ENCODE measurements at places on chromosomes 11 and 22.
A peak's percentile ranks its signal among the peaks of the same experiment; 100 is the strongest.

DNA sequence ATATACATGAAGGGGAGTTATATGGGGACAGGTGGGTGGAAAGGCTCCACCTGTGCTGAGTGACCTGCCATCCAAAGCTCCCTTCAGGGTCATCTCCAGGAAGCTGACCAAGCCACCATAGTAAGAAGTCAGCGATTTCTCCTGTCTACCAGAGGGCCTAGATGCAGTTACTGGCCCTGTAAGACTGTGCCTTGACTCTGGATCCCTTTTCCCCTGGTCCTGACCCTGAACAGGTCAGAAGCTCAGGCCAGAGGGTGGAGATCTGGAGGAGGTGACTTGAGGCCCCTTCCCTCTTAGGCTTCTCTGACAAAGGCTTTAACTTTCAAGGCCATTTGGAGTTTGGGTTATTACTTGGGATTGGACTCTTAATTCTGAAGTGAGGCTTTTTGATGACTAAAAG, 69.7 kb downstream of the GDPD4 start:
- no peak for DNase-seq

DNA sequence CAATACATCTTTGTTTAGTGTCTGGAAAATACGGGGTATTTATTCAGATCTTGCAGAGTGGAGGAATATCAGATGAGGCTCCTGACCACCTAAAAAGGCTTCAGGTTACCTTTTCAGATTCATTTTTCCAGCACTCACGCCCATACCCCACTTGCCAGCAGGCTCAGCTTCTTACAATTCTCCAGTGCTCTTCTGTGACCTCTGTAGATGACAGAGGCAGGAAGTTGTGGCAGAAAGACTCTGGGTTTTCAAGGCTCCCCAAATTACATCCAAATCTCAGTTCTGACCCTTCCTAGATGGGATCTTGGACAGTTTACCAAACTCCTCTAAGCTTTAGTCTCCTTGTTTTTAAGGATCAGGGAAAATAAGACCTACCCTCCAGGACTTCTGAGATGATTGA, 61.1 kb downstream of the SYTL2 start:
- DNase-seq = no peak

DNA sequence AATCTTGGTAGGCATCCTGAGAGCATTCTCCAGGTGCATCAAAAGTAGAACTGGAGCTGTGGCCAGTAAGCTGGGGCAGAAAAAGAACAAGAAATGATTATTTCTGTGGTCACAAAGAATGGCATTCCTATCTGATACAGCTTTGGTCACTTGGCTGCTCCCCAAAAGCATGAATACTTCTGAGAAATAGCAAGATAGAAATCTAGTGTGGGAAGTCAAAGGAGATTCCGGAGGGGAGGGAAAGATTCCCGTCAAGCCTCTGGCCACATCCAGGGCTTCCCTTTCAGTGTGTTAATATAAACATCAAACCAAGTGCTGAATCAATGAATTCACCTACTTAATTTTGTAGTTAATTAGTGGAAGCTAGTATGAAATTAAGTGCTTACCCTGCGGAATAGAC, 1185.4 kb downstream of the LRRC4C start:
- no peak for DNase-seq

DNA sequence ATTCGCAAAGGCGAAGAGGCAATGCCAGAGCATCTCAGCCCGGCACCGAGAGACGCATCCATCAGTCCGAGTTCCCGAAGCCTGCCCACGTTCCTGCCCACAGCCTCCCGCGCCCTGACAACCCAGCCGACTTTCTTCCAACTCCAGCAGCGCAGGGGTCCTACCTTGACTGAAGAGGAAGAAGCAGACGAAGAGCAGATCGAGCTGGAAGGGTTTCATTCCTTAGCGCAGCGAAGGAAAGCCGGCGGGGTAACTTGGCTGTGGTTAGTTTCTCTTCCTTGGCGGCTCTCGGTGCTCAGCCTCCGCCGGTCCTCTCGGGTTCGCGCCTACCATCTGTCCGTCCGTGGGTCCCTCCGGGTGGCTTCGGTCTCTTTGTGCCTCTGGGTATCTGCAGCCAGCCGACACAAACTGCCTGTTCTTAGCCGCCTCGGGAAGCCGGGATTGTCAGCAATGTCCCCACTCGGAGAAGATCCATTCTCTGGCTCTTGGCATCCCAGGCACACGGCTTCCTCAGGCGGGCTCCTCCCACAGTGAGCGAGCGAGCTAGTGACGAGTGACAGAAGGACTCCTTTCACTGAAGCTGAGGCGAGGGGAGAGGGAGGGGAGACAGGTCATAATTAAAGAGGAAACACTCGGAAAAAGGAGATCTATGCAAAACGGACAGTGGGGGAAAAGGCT, at the start of gene KIRREL3:
Gene KIRREL3, minus strand, starts transcription at position 480 of the 678 bp plus-strand sequence.
- no peak for DNase-seq

DNA sequence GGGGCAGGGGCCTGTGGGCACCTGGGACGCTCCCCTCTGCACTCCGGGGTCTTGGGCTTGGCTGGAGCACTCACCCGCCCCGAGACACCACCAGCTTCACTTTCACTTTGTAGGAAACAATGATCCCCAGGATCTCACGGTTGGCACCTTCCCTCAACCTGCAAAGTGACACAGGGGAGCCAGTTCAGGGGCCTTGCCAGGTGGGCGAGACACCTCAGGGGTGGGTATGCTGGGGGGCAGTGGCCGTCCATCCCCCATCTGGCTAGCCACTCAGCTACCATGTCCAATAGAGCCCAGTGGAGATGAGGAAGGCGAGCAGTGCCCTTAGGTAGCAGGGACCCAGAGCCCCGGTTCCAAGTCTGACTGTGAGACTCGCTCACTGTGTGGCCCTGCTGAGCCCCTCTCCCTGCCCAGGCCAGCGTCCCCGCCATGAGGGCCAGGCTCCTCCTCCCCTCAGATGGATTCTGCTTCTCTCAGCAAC, 32.3 kb downstream of the TPBGL start:
- DNase-seq = no peak

- DNase-seq = no peak
These were observed 651 bp downstream of the CTSF start for GRCh38 chr11:66567787-66568123.

GRCh38 chr11:93512949-93513667, 30.1 kb downstream of the SMCO4 start:
- no peak for DNase-seq

GRCh38 chr11:3030289-3031070, 26.7 kb downstream of the CARS1 start:
- no peak for DNase-seq

DNA sequence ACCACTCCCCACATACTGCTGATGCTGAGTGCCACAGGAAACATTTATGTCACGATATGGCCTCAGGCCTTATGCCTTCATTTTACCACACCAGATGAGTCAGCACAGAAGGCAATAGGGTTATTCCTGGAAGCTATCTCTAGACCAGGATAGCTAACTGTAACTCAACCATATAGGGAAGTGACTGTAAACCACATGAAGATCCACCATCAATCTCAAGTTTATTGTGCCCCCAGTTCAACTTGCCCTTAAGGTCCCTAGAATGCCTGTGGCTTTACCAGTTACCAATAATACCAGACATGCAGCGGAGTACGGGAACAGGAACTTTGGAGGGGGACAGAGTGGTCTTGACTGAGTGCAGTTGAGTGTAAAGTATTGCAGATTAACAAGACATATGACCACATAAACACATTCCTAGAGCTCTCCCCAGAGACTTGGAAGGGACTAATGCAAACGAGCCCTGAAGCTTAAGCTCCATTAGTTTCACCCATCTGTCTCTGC, 180.9 kb downstream of the KIF18A start:
- no peak for DNase-seq

- peak; percentile 14 for DNase-seq
These were observed 938 bp downstream of the FXYD6 start for GRCh38 chr11:117875382-117876058.

- DNase-seq = no peak
These were observed 40.5 kb downstream of the PRCP start for GRCh38 chr11:82859750-82860149.

DNA sequence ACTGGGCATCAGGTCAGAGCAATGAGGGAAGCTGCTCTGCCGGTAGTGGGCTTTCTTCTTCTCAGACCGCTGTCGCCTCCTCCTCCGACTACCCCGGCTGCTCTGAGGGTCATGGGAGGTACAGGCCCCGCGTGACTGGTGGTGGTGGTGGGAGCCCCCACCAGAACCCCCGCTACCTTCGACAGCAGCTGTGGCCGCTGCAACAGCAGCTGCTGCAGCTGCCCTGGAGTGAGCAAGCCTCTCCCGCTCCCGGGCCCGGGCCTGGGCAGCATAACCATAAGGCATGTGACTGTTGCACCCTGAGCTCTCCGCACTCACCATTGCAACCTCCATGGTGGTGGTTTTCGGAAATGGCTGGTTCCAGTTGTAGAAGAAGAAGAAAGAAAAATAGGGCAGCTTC, 4.5 kb downstream of the KCNA4 start:
- no peak for DNase-seq

DNA sequence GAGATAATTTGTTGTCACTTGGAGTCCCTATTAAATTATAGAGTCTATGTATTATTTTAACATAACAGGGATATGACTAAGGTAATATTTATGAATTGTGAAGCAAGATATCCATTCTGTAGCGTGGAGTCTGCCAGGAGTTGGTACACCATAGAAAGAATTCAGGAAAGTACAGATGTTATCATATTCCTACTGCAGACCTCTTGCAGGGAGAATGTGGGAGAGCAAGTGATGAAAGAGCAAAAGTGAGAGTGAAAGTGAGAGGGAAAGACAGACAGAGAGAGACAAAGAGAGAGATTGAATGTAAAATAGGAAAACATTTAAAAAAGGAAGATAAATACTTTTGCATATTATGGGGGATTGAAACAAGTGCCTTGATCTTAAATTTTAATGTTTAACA, 468.8 kb downstream of the CNTN5 start:
- no peak for DNase-seq

GRCh38 chr11:27653990-27654758, 46.1 kb downstream of the BDNF start:
- no peak for DNase-seq

DNA sequence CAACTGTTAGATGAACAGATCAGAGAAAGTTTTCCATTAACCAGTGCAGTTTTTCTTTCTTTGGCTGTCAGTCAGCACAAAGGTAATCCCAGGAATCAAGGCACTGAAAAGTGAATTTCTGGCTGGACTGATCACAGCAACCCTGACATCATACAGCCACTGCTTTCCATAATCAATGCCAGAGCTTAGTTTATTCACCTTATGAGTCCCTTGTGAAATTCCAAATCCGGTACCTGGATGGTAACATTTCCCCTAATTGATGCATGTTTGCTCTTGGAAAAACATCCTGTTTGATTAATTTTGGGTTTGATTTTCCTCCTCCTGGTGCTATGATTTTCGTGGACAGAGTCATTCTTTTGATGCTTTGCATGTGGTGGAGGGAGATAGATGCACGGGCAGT, 319.8 kb downstream of the INSC start:
- no peak for DNase-seq

- DNase-seq = no peak
These were observed 11.8 kb downstream of the SMPD1 start for GRCh38 chr11:6402061-6402470.

Data from activated effector memory CD4-positive, alpha-beta T cell treated with Interleukin-2 at 50 U/mL for 16 hours (primary cell).